Coronary artery (tissue), 2 donors: ENCODE measurements at places on chromosomes 2 and 18.

GRCh38 chr2:41000374-41000773, 548.5 kb upstream of the SLC8A1 start:
- DNase-seq, result no peak

- DNase-seq, result no peak
These were observed 23.4 kb upstream of the SNED1 start for GRCh38 chr2:240974771-240975572.

DNA sequence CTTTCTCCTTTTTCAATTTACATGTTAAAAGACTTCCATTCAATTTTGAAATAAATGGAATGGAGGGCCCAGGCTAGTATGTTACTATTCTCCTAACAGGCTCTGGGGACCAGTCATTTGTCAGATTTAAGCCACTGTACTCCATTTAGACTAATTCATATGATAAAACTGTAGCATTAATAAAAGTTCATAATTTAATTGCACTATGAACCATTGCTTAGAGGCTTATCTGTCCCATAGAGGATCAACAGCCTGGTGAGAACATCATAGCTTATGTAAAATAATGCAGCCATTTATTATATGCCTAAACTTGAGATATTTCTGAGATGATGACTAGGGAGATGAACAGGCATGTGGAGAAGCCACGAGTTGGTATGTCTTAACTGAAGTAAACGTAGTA, 156.0 kb downstream of the RIT2 start:
- DNase-seq, result no peak

DNA sequence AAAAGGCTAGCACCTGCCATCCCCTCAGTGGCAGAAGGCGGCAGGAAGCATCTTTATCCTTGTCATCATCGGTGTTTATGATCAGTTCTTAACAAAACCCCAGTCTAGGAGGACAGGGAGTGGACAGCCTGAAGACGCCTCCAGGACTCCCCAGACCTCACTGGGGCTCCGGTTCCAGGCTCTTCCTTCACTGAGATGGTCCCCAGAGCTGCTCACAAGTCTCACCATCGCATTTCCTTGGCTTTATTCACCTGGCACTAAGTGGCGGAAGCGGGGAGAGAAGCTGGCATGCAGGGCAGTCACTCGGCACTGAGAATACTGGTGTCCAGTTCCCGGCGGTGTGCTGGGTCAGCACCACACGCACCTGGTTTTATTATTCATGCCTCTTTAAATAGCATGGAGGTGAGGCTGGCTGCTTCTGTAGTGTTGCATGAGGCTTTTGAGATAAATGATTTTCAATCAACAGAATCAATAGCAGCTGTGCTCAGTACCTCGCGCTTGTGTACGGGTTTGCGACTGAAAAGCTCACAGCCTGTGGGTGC, 68.7 kb downstream of the CABLES1 start:
- DNase-seq, result no peak

GRCh38 chr18:49023271-49023937, 72.6 kb upstream of the SMAD7 start:
- DNase-seq, result peak; percentile 64

DNA sequence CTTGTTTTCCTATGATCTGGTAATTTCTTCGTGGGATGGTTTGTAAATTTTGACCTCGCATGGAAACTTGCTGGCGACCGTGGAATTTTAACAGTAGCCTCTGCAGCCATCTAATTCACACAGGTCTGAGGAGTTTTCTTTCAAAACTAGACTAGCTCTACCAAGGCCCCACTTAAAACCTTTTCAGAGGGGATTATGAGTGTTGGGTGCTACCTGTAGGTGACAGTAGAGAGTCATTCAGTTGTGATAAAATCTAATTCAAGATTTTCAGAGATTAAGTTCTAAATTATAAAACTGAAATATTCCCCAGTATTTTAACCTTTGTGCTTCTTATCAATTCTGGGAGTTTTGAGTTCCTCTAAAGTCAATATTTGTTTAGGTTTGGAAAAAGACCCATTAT, 31.0 kb downstream of the THSD7B start:
- DNase-seq, result no peak

DNA sequence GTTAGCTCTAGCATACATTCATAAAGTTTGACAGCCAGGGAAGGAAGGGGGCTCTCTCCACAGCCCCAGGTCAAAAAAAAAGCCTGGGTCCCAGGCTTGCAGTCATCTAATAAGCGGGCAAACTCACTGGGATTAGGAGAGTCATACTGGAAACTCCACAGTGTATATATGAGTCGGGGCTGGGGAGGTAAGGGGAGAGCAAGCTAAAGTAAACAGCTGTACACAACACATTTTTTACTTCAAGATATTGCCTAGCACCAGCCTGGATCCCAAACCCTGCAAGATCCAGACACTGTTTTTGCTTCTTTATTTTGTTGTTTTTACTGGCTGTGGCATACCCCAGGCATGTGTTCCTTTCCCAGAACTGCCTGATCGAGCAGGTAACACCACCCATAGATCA, 291.3 kb upstream of the TANK start:
- DNase-seq, result no peak

GRCh38 chr2:127025359-127026166, 81.4 kb downstream of the BIN1 start:
- DNase-seq, result peak; percentile 75

DNA sequence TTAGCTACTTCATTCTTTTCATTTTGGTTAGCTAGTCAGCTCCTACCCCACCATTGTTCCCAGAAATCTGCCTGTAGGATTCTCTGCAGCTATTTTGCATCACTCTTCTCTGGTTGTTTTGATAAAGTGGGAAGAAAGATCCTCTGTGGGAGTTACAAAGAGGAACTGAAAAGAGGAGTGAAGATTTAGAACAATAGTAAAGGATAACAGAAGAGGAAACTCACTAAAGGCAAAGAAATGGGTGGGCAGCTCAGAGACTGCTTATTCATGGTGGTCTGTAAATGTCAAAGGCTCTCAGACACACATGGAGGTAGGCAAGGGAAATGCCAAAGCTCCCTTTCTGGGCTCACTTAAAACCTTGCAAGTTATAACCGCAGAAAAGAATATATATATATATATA, 17.2 kb upstream of the CD207 start:
- DNase-seq, result no peak

GRCh38 chr2:129144082-129144791, 825.6 kb upstream of the HS6ST1 start:
- DNase-seq, result no peak

GRCh38 chr18:48785091-48785614, 165.6 kb downstream of the SMAD7 start:
- DNase-seq, result no peak

DNA sequence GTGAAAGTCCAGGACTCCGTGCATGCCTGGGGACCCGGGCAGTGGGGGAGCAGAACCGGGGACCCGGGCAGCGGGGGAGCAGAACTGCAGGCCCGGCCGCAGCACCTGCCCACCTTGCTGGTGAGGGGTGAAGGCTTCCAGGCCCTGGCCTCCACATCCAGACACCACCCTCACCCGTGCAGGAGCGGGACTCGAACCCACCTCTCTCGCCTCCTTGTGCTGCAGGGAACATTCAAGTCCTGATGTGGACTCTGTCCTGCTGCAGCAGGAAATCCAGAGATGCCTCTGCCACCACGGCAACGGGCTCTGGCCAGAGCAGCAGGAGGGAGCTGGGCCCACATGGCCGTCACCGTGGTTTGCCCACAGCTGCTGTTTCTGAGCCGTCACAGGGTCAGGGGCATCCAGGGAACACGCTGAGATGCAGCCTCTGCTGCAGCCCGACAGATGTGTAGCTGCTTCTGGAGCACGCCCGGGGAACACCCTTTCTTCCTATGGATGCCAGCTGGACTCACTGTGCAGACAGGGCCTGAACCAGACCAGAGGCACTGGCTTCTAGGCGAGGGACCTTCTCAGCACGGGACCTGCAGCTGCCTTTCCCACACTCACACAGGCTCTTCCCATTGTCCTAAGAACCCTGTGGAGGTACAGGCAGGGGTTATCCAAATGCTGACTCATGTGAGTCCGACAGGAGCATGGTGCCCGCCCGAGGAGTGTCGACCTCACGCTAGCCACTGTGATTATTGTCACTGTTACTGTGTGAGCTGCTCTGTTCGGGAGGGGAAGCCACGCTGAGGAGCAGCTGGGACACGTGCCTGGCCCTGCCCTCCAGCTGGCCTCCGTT, 89.2 kb upstream of the CTDP1 start:
- DNase-seq, result no peak

GRCh38 chr2:218401890-218402289, 2.2 kb downstream of the CTDSP1 start:
- DNase-seq, result no peak

- DNase-seq, result no peak
These were observed 115.0 kb downstream of the CERS6 start for GRCh38 chr2:168571061-168571460.

DNA sequence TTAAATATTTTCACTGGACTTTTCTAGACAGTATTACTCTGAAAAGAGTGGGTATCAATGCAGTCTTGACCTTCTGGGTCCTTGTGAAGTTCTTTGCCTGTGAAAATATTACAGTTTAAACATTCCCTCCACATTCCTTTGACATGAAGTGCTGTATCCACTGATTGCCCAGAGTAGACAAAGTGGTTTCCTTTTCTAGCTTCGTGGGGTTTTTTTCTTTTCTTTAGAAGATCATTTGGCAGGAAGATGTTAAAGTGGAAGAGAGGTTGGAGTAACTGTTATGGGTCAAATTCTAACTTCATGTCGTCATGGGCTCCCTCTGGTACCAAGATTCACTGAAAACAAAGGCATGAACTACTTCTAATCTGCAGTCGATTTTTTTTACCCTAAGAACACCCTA, 496.9 kb downstream of the EPHA4 start:
- DNase-seq, result no peak

- DNase-seq, result no peak
These were observed 154.6 kb upstream of the REV1 start for GRCh38 chr2:99644419-99644787.

DNA sequence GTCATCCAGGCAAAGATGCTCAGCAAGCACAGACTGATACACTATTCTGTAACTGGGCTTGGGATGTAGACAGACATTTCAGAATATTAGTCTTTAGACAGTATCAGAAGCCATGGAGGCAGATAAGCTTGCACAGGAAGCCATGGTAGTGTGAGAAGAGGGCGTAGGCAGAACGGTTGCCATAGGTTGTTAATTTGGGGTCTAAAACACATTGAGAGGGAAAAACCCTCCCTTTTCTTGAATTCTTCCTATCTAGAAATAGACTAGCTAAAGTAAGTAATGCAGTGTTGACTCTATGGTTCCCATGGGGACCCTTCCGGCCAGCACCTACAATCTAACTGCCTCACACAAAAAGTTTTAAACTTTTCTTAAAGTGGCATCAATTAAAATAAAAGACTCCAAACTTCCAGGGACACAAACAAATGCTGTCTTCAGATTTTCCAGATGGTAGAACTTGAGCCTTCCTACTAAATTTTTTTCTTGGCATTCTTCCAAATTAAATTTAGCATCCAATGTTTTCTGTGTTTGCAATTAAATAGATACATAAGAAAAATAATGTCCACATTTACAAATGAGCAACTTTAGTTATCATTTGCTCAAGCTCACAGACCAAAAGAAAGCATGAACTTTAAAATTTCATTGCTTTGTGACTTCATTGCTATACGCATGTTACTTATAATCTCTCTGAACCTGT, 1.9 kb downstream of the PRKRA start:
- DNase-seq, result no peak

DNA sequence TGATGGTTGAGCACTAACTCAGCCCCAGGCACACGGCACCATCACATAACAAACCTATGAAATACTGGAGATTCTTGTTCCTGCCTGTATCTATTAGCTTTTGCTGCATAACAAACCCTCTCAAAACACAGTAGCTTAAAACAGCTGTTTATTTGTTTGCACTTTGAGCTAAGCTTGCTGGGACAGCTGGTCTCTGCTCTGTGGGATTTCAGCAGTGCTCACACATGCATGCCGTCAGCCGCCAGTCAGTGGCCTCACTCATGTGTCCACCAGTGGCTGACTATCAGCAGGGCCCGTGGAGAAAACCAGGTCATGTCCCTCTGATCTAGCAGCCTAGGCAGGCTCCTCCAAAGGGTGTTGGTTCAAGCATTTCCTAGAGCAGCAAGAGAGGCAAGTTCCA, 52.8 kb upstream of the RAB12 start:
- DNase-seq, result no peak

- DNase-seq, result no peak
These were observed 204.1 kb downstream of the PIK3C3 start for GRCh38 chr18:42159146-42159545.

GRCh38 chr18:6487968-6488367, 73.3 kb upstream of the L3MBTL4 start:
- no peak for DNase-seq

DNA sequence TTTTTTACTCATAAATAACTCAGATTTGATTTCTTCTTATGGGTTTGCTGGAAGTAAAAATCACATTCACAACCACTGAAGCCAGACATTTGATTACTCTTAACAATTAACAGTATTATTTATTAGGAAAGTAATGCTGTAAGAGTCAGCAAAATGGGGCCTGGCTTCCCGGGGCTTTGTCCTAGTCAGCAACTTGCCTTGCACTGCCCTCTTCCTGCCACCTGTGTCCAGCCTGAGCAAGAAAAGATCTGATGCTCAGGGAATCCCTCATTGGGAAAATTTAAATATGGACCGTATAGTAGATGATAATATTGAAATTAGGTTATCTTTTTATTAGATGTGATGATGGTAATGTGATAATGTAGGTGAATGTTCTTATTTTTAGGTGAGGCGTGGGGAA, 30.8 kb upstream of the ACYP2 start:
- no peak for DNase-seq
